ENCODE measurements at places on chromosomes 4 and X.

DNA sequence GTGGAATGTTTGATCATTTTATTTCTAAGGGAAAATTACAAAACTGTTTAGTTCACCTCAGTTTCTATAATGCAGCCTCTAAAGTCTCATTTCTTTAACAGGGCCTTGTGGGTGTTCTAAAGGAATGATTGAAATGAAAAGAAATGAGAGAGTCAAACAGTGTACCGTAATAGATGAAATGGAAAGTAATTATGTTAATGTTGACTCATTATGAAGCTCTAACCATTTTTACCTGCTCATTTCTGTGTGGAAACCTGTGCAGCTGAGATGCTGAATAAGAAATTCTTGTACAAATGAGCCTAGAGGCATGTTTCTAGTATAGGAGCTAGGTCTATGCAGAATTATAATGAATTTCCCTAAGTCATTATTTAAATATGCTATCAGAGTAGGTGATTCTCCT is 45.2 kb upstream of the RPA4 start:
- no peak for DNase-seq

DNA sequence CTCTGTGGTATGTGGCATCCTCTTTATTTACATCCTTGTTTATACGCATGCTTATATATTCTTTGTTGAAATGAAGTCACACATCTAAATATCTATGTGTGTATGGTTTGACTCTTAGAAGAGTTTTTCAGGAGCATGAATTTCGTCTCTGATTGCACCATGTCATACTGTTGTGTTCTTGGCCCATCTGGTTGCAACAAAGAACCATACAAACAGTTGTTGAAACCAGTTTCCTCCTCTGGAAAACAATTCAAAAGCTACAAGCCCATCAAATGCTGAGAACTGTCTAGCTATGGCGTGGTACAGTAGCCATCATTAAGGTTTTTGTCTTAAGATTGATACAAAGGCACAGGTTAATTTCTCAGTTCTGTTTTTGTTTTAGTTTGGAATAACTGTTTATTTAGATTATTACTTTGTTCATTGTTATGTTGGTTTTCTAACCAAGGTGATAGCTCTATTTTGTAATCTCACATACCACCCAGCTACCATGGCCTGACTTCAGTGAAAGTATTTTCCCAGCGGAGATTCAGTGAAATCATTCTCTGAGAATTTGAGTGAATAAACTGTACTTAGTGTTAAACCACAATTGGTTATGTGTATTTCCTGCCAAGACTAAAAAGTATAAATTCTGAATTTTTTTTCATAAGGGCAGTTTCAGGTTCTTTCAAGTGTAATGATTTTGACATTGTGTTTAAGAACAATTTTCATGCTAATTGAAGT is 91.0 kb downstream of the ARHGAP24 start:
- no peak for DNase-seq

- no peak for DNase-seq
These were observed 39.5 kb downstream of the HADH start for GRCh38 chr4:108029016-108029720.

DNA sequence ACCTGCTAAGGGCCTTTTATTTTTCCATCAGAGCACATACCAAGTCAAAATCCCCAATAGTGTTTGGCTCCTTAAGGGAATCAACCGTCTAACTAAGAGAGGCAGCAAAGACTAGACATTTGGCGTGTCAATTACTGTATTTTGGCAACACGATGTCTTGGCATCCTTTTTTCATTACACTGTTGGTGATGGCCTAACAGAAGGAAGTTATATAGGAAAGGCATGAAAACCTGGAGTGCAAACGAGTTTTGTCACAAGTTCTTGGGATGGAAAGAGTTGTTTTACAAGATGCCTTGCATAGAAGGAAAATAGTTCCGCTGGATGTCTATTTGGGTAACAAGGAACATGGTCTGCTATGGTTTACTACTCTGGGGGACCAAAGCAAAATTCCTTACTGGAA is 119.2 kb upstream of the TTC29 start:
- no peak for DNase-seq

- DNase-seq = no peak
These were observed 69.4 kb upstream of the CLNK start for GRCh38 chr4:10753856-10754402.

DNA sequence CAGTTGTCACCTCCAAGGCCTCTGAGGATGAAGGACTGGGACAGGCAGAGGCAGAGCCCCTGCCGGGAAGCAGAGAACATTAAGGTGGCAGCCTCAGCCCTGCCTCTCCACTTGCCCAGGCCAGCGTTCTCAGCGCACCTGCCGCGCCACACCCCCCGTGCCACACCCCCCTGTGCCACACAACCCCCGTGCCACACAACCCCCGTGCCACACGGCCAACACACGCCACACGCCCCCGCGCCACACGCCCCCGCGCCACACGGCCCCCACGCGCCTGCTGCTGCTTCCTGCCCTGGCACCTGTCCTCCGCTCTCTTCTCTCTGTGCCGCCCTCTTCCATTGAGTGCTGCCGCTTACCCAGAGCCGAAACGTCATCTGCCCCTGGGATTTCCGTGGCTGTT is 58.0 kb upstream of the ZFP42 start:
- DNase-seq = no peak

DNA sequence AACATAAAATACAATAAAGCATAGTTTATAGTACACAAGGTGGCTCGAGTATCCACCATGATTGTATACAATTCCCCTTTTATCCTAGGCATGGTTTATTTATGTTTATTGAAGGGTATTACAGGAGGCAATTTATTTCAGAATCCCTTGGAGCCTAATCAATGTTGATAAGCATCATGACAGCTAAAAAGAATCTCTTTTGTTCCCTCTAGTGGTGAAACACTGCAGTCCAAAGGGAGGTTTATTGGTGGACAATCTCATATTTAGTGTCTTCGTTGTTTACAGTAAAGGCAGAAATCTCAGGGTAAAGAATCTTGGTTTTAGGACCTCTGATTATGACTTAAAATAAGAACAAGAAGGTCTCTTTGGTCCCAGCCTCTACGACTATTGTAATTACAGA is 1712.5 kb downstream of the C4orf33 start:
- DNase-seq = no peak

DNA sequence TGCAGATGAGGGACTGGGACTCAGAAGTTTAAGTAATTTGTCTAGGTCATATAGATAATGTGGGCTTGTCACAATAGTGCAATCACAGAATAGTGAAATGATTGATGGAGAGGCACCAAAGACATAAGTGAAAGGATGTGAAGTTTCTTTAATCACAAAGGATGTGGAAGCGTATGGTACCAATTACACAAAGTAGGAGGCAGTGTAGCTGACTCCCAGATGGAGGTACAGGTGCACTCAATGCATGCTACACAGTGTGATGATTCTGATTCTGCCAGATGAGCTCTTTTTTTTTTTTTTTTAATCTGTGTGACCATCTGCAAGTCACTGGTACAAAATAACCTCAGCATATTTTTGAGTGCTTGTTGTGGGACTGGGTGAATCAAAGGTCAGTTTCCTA is 411.3 kb downstream of the SPRY1 start:
- no peak for DNase-seq

DNA sequence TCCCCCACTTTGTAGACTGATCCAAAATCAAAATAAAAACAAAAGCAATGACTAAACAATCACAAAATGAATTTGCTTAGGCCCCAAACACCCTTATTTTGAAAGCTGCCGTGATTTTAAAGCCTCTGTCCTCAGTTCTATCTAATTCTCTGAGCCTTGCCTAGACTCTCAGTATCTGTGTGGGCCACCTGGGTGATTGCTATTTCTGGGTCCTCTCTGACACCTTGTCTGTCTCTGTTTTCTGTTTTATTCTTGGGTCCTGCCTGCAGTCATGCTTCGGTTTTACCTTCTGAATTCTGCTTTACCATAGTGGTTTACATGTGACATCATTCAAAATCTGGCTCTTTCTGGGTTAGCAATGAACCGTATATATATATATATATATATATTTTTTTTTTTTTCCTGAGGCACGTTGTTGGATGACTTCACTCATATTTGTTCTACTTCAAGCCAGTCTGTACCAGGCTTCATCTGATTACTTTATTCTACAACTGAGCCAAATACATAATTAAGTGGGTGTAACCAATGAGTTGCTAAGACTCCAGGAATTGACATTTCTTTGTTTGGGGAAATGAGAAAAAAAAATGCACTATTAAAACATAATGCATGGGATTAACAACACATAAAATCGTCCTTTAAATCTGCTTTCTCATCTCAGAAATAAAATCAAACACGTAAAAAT is 710.7 kb upstream of the SLIT2 start:
- DNase-seq = no peak

DNA sequence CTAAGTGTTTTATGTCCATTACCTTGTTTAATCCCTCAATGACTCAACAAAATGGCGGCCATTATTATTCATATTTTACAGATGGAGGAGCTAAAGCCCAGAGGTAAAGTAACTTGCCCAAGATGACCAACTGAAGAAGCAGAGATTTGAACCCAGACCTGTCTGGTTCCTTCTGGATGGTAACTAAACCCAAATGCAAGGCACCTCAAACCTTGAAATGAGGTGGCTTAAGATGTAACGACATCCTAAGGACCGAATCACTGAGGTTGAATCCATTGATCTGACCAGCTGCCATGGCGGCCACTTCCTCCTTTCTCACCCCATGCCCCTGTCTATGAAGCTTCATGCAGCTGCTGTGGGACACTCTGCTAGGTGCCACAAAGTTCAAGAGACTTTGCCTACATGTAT is 932 bp downstream of the TLR10 start:
- no peak for DNase-seq

GRCh38 chr4:105548483-105548882 is 3.9 kb upstream of the ARHGEF38 start:
- DNase-seq = no peak

- no peak for DNase-seq
These were observed 47.5 kb upstream of the SCRG1 start for GRCh38 chr4:173446416-173446815.

GRCh38 chrX:119757979-119758730 is at the start of gene SOWAHD:
SOWAHD (plus strand) TSS chrX:119758588; CDS start chrX:119758668, 80 bp downstream.
- DNase-seq = no peak

GRCh38 chrX:3374108-3374800 is 27.8 kb upstream of the MXRA5 start:
- DNase-seq = no peak

DNA sequence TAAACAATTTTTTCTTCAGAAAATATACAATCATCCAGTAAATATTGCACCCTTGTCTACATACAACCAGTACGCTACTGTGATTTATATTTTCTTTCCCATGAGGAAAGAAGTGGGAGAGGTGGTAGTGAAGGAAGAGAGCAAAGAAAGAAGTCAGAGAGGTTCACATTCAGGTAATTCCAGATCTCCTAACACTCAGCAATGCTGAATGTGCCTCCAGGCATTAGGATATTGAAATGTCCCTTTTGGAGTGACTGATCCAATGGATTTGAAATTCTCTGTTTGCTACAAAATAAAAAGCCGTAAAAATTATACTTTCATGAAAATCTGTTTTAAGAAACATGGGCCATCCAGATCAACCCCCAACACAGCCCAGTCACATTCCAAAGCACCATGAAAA is 211.9 kb upstream of the NR3C2 start:
- no peak for DNase-seq

DNA sequence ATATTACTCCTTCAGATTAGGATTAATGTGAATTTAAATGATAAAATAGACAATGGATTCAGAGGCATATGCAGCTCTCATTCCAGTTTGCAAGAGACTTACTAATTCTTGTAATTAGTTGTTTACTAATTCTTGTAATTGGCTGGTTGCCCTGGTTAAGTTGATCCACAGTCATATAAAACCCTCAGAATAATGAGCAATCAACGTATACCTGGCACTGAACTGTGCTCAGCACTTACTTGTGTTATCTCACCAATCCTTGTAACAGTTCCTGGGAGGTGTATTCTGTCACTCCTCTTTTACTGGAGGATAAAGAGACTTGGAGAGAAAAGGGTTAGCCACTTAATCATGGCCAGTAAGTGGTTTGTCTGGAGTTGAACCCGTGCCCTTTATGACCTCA is 10.5 kb downstream of the HERC5 start:
- DNase-seq = no peak

GRCh38 chrX:48800574-48801279 is 1.1 kb upstream of the HDAC6 start:
- DNase-seq = no peak

GRCh38 chr4:134057356-134057755 is 144.2 kb downstream of the PABPC4L start:
- DNase-seq = no peak

- DNase-seq = no peak
These were observed 246.7 kb downstream of the HS3ST1 start for GRCh38 chr4:11182031-11182430.

- DNase-seq = no peak
These were observed 598.3 kb downstream of the SPRY1 start for GRCh38 chr4:123994917-123995316.

GRCh38 chr4:2275546-2276251 is 13.8 kb upstream of the MXD4 start:
- DNase-seq = no peak

DNA sequence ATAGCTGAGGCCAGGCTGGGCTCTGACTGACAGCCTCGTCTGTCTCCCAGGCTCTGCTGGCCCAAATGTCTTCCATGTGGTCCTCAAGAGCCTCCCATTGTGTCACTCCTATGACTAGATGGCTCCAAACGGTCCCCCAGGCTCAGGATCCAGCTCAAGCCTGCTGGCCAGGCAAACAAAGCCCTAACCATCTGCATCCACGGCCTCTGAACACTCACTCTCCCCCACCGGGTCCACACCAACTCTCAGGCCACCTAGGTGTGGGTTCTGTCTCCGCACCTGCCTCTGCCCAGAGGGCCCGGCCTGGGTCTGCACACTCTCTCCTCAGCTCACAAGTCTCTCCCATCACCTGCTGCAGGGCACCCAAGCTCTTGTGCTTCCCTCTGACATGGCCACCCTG is 52.9 kb downstream of the JAKMIP1 start:
- DNase-seq = no peak

- no peak for DNase-seq
These were observed 100.8 kb upstream of the ADRA2C start for GRCh38 chr4:3665360-3665891.

- no peak for DNase-seq
These were observed 11.6 kb upstream of the TTC29 start for GRCh38 chr4:146957237-146957636.

DNA sequence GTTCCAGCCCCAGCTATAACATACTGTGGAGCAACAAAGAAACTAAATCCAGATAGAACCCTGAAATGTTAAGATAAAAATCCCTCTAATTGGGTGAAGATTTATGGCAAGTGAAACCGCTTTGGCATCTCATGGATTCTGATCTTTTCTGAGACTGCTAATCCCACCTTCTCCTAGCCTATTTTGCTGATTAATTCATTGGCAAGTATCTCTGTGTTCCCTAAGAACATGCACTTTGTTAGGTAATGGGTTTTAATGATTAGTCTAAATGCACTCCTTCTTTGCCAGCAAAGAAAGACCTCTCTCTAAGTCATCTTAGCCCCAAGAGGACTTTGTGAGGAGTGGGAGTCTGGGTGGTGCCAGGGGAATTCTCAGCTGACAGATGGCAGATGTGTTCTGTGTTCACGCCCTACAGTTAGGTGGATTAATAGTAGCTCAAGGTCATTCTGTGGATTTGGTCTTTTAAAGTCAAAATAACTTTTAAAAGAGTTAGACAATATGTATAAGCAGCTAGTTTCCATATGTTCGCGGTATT is 171.3 kb downstream of the UNC5C start:
- no peak for DNase-seq

- no peak for DNase-seq
These were observed 32.1 kb downstream of the ASB5 start for GRCh38 chr4:176236946-176237345.

All from activated CD4-positive, alpha-beta T cell treated with anti-CD3 and anti-CD28 coated beads for 1 hour (primary cell).